Islet precursor cell (in vitro differentiated cells): ENCODE measurements at places on chromosomes 2 and 18.
A peak's percentile ranks its signal among the peaks of the same experiment; 100 is the strongest.

- no peak for DNase-seq
These were observed 69.7 kb downstream of the TBC1D8 start for GRCh38 chr2:101081375-101081907.

DNA sequence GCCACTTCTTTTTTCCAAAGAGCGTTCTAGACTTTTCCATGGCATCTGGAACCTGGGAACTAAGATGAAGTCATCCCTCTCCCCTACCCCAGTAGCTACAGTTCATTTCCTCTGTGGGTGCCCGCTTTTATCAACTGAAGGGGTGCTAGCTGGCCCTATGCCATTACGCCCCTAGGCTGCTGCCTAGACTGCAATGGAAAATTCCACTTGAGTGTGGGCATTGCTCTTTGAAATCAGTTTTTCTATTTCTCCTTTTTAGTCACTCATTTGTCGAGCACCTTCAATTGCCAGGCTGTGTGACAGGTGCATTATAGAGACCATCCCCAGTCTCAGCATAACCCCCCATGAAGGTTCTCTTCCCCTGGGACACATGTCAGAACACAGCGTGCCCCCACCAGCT, 7.3 kb downstream of the TEX51 start:
- no peak for DNase-seq

- peak; percentile 69 for DNase-seq
These were observed 3.0 kb downstream of the BUB1 start for GRCh38 chr2:110674620-110675555.

DNA sequence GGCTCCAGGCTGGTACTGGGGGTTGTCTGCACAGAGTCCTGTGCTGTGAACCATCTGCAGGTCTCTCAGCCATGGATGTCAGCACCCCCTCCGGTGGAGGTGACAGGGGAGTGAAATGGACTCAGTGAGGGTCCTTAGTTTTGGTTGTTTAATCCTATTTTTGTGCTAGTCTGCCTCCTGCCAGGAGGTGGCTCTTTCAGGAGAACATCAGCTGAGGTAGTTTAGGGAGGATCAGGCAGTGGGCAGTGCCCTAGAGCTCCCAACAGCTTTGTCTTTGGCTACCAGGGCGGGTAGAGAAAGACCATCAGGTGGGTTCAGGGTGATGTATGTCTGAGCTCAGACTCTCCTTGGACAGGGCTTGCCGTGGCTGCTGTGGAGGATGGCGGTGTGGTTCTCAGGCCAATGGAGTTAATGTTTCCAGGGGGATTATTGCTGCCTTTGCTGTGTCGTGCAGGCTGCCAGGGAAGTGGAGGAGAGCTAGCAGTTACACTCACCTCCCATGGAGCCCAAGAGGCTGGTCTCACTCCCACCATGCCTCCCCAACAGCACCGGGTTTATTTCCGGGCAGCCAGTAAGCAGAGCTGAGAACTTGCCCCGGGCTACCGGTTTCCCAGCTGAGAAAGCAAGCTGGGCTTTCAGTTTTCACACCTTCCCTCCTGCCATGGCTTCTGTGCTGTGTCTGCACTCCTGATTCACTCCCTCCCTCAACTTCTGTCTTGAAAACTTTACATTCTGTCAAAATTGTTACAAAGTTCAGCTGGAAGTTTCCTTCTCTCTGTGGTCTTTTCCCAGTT, 563.4 kb downstream of the XIRP2 start:
- no peak for DNase-seq

DNA sequence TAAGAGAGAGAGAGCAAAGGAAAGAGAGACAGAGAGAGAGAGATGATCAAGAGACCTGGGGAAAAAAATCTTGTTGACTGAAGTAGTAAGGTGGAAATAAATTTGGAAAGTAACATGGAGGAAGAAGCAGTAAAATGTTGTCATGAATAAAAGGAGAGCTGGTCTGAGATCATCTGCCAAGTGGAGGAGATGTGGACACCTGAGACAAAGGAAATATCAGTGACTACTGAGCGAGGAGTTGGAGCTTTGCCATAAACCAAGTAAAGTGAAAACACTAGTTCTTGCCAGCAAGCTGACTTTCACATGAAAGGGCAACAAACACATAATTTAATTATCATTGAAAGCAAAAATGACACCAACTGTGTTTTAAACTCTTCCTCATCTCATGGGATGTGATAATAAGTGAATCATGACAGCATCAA, 49.0 kb upstream of the DSG1 start:
- DNase-seq = no peak
